ENCODE measurements at places on chromosomes 7 and 10.

- no peak overlapping the region for H3K27ac ChIP-seq
- no peaks in the 10 kb centered on the region for H3K36me3 ChIP-seq
- H3K27me3 ChIP-seq, result peaks cover 26% of the 10 kb centered on the region
- no peak overlapping the region for H3K4me3 ChIP-seq
- peaks cover 15% of the 10 kb centered on the region for H3K4me1 ChIP-seq
Observed at GRCh38 chr7:115724400-115725056, 306.0 kb downstream of the TFEC start.

- no peak for DNase-seq
- no peaks in the 10 kb centered on the region for H3K4me1 ChIP-seq
- no peak overlapping the region for H3K27ac ChIP-seq
- H3K36me3 ChIP-seq, result no peaks in the 10 kb centered on the region
- no peak overlapping the region for H3K4me3 ChIP-seq
- H3K27me3 ChIP-seq, result no peaks in the 10 kb centered on the region
Observed at GRCh38 chr10:81898518-81898917, 23.5 kb downstream of the NRG3 start.

GRCh38 chr7:91894781-91895480 lies 14.4 kb upstream of the MTERF1 start:
- H3K27me3 ChIP-seq, result no peaks in the 10 kb centered on the region
- no peak overlapping the region for H3K27ac ChIP-seq
- peaks cover 7% of the 10 kb centered on the region for H3K36me3 ChIP-seq
- H3K4me1 ChIP-seq, result peaks cover 64% of the 10 kb centered on the region

DNA sequence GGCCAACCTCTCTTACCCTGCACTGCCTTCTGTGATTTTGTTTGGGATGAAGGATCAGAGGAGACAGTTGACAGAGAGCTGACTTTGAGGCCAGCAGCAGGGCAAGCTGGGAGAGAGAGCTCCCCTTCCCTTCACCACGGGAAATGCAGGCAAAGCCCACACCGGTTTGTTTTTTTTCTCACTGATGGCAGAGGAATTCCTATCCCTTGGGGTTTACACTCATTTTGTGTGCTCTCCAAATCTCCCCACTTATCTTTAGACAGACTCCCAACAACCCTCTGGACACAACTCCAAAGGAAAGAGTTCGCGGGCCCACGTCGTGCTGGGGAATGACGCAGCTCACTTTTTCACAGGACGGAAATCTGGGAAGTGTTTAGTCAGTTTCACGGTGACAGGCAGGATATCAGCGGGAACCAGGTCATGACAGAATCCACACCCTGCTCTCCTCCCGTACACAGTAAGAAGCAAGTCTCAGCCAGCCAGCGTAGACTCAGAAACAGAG lies 68.3 kb upstream of the FAM171A1 start:
- DNase-seq, result peak; percentile 53
- H3K4me3 ChIP-seq, result no peak overlapping the region
- no peaks in the 10 kb centered on the region for H3K4me1 ChIP-seq
- H3K27me3 ChIP-seq, result peaks cover 6% of the 10 kb centered on the region

DNA sequence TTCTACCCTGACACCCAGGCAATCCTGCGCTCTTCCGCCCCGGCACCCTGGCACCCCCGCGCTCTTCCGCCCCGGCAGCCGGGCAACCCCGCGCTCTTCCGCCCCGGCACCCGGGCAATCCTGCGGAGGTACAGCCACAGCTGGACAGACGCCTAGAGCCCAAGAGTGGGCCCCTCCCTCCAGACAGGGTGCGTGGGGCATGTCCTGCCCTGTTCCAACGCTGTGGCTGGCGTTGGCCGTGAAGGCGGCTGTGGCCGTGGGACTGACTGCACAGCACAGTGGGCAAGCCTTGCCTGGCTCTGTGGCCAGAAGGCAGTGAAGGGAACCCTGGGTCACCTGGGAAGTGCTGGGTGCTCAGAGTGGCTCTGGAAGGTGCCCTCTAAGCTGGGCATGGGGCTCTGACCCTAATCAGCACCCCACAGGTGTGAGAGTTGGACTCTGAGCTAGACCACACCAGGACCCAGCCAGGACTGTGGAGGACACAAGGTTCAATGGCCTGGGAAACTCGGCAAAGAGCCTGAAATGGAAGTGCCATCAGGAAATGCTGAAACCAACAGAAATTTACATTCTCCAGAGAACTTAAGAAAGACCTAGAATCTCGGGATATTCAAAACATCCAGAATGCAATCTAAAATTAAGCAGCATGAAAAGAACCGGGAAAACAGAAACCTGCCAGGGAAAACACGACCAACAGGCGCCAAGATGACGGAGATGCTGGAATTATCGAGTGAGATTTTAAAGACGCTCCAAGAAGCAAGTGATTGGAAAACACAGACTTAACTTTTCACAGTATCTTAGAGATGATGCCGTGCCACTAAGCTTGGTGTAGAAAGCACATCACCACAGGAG lies 253.6 kb downstream of the ELFN1 start:
- no peak for DNase-seq
- no peak overlapping the region for H3K4me3 ChIP-seq
- H3K27ac ChIP-seq, result no peak overlapping the region
- no peaks in the 10 kb centered on the region for H3K4me1 ChIP-seq
- H3K36me3 ChIP-seq, result no peaks in the 10 kb centered on the region

GRCh38 chr10:110324201-110324804 lies 19.6 kb upstream of the SMNDC1 start:
- H3K27me3 ChIP-seq, result no peaks in the 10 kb centered on the region
- no peak overlapping the region for H3K4me3 ChIP-seq
- H3K4me1 ChIP-seq, result no peaks in the 10 kb centered on the region
- no peak for DNase-seq

GRCh38 chr10:66071907-66072306 lies 853.9 kb upstream of the LRRTM3 start:
- H3K27me3 ChIP-seq, result no peaks in the 10 kb centered on the region
- H3K4me3 ChIP-seq, result no peak overlapping the region
- no peak for DNase-seq
- H3K27ac ChIP-seq, result no peak overlapping the region
- no peaks in the 10 kb centered on the region for H3K4me1 ChIP-seq

GRCh38 chr7:7318601-7319000 lies 136.3 kb downstream of the C1GALT1 start:
- no peaks in the 10 kb centered on the region for H3K27me3 ChIP-seq
- no peak for DNase-seq
- H3K36me3 ChIP-seq, result no peaks in the 10 kb centered on the region
- no peak overlapping the region for H3K4me3 ChIP-seq

- H3K27ac ChIP-seq, result no peak overlapping the region
- H3K36me3 ChIP-seq, result no peaks in the 10 kb centered on the region
- no peak overlapping the region for H3K4me3 ChIP-seq
- H3K4me1 ChIP-seq, result no peaks in the 10 kb centered on the region
Observed at GRCh38 chr7:46589286-46589685, 668.2 kb upstream of the IGFBP3 start.

DNA sequence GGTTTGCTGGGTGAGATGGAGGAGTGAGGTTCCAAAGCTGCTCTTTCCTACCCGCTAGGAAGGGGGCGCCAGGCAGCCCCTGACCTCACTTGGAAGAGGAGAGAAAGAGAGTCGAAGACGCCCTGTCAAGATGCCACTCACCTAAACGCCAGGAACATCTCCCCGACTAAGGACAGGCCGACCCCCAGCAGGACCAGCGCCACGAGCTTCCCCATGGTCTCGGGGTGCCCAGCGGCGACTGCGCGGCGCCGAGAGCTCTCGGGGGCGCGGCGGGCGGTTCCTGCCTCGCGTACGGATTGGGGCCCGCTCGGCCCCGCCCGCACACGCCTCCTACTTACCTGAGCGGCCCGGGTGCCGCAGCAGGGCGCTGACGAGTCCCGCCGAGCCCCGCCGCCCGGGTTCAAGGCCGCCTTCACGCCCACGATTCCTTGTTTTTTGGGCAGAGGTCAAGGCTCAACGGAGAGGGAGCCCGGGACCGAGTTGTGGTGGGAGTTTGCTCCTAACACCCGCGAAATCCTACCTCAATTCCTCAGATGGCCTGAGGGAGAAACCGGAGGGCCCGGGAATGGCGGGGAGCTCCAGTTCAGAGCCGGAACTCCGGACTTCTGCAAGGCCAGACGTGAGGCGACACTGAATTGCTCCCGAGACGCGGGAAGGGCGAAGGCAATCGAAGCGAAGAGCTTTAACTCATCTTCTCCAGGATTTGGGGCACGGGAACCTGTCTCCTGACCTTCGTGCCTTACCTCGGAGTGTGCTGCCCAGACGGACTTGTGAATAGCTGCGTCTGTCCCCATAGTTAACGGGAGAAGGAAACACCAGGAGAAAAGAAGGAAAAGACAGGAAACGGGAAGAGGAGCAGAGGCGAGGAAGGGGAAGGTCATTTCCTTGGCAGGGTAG lies at the start of gene PON3:
PON3 (minus strand) TSS at position 240 of the 897 bp plus-strand sequence; CDS start at position 215, 25 bp downstream.
- no peak for DNase-seq
- peaks cover 5% of the 10 kb centered on the region for H3K4me1 ChIP-seq
- H3K36me3 ChIP-seq, result no peaks in the 10 kb centered on the region
- H3K27me3 ChIP-seq, result no peaks in the 10 kb centered on the region
- no peak within 1 kb of the TSS for H3K4me3 ChIP-seq

Measured in neural progenitor cell (in vitro differentiated cells).